Myocyte (in vitro differentiated cells): ENCODE measurements at places on chromosomes 4 and X. TPM values are rescaled to one million over a fixed set of nuclear protein-coding genes. Genes with fewer than 3 reads are reported as not detected.
A peak's percentile ranks its signal among the peaks of the same experiment; 100 is the strongest.

The TLR10 gene
- not detected in 2 replicates for total RNA-seq

The TSPYL2 gene
- 14.5 and 19.9 TPM in 2 replicates for total RNA-seq

The SMR3B gene
- not detected in 2 replicates for total RNA-seq

The CABS1 gene
- not detected in 2 replicates for total RNA-seq

The COL4A5 gene
- total RNA-seq: 40.0 and 72.2 TPM in 2 replicates

The DMP1 gene
- 0.08 TPM in 1 of 2 replicates, not detected in the other for total RNA-seq

The BEX2 gene
- total RNA-seq: 6.5 and 11.7 TPM in 2 replicates

DNA sequence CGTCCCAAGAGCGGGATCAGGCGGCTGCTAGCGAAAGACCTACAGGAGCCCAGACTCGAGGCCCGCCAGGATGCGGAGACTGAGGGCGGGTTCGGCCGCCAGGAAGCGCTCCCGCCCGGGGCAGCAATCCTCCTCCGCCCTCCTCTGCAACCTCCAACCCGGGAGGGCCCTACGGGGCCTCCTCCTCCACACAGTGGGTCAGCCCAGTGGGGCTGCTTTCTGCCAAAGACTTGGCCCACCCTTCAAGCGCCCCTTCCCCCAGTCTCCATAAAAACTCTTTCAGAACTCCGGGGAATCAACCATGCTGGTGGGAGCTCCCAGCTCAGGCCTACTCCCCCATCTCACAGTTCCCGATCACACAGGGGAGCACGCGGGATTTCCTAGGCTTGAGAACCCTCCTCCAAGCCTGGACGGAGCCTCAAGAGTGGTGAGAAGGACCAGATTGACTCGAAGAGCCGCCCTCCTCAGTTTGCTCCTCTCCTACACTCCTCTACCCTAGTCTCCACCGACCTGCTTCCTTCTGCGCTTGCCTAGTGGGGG, 77.5 kb downstream of the RLIM start:
- no peak for DNase-seq

DNA sequence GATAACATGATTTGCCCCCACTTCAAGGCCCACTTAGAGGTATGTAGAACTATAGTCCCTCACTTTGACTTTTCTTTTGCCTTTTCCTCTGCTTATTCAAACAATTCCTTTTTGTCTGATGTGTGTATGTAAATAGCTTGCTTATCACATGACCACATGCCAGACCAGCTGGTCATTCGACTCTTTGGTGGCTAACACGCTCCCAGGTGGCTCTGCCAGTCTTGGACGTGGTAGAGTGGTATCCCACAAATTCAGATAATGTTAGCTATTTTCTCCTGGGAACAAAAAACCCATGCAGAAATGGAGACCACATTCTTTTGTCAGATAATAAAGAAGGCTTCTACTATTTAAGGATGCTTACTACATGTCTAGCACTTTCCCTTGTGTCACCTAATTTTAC, 47.9 kb downstream of the ARHGAP24 start:
- peak; percentile 98 for DNase-seq

- no peak for DNase-seq
These were observed 73.1 kb downstream of the MAML3 start for GRCh38 chr4:140080883-140081282.

- DNase-seq: no peak
These were observed 141.7 kb downstream of the BRWD3 start for GRCh38 chrX:80667967-80668366.

GRCh38 chr4:22427675-22428074, 88.2 kb downstream of the ADGRA3 start:
- peak; percentile 94 for DNase-seq

DNA sequence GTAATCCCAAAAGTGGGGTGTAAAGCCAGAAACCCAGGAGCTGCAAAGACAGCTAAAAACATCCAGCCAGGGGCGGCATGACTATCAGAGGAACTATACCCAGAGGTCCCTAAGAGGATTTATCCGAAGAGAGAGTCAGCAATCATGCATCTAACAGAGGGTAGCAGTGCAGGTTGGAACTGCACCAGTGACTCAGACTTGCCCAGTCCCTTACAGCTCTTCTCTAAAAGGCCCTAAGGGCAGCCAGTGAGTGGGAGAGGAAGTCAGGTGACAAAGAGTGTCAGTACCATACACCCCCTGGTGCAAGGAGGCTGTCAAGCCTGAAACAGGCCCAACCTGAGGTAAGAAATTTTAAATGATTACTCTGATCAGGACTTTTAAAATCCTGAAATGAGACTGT, 88.1 kb downstream of the CAMK2D start:
- DNase-seq: peak; percentile 18

DNA sequence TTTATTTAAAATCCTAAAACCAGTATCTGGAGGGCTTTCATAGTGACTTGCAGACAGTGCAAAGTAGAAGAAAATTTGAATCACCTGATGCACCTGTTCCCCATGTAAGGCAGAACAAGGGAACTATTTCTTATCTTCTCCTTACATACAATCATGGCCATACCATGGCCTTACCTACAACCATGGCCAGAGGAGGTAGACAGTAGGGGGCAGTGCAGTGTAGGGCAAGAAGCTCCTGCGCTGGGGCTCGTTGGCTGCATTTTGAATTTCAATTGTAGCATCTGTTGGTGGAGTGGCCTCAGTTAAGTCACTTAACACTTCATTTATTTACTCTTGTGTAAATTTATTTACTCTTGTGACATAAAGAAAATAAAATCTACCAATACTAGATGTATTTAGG, 33.0 kb downstream of the GALNTL6 start:
- peak; percentile 59 for DNase-seq

DNA sequence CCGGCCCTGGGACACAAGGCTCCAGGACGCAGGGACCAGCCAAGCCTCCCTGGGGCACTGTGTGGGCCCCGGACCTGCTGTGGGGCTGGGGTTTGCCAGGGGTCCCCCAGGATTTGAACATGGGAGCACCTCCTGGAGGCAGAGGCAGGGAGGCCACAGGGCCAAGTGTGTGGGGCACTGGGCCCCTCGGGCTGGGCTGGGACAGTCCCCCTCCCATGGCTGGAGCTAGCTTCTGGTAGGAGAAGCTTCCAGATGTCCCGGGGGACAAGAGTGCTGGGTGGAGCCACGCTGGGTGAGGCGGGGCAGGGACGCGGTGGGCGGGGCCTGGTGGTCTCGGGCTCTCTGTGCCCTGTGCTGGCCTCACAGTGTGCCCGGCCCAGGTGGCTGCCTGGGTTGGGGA, 18.6 kb downstream of the FGFRL1 start:
- DNase-seq: no peak

DNA sequence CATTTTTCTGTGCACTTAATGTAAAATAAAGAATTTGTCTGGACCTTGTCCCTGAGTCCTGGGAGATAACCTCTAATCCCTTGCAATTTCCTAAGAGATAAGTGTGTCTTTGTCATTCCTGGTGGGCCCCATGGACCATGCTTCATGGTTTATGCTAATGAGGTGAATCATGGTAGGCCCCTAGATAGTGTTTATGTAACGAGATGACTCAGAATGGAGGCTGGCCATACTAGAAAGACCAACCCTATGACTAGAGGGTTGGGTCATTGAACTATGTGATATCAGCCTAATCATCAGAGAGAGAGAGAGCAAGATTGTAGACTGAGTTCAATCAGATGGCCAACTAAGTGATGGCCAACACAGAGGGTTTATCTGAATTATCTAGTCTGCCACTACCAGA, 64.2 kb upstream of the NHSL2 start:
- no peak for DNase-seq

DNA sequence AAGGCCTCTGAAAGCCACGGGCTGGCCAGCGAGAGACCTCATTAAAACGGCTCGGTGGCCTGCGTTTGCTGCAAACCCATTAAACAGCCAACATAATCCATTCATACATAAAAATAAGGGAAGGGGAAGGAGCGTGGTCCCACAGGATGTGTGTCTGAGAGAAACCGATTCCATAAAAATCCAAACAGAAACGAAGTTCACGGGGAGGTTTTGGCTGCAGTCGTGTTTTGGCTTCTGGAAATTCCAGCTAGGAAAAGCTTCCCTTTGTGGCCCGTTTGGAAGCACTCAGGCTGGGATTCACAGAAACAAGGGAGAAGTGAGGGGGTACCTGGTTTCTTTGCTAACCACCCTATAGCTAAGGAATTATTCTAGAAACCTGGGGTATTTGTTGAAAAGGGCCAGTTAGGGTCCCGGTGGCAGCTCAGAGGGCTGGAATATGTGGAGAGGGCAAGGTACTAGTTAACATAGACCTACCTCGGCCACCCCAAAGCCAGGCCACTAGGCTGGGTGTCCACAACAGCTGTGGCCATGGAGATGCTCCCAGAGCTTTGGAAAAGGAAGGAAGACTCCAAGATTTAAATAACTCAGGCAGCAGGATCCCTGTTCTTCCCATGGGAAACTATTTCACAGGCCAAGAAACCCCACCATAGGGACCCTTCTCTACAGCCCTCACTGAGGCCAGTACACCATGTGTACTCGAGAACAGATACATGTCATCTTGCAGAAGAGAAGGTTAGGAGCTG, 166.8 kb downstream of the BCOR start:
- peak; percentile 35 for DNase-seq

DNA sequence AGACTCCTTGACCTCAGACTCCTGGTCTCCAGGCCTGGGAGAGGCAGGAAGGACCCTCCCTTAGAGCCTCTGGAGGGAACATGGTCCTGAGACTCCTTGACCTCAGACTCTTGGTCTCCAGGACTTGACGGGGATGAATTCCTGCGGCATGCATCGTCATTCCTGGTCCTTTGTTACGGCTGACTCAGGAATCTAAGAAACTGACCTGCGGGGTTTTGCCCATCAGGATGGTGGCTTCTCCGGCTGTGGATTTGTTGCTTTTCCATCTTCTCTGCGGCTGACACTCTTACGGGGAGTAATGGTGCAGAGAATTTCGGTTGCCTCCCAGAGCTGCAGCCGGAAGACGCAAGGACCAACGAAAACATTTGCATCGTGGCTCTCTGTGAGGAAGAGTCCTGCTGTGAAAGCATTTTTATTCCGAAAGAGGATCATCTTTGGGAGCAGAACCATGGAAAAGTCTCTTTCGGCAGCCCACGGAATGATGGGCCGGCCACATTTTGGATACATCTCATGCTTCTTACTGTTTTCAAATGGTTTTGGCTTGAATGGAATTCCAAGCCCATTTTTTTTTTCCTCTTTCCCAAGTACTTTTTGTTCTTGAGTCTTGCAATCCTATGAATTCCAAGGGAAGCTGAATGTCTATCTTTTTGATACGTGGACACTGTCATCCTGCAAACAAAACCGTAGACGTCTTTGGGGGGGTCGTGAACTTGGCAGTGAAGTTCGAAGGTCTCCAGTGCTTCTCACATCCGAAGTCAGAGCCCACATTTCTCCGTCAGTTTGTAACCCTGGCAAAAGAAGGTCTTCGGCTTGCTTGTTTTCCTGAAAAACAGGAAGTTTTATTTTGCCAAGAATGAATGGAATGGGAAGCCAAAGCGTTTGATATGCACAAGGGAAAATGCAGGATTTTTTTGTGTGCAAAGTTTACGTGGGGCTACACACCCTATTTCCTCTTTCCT, 36.5 kb downstream of the SHOX start:
- no peak for DNase-seq

GRCh38 chr4:105551965-105552746, at the start of gene ARHGEF38:
TSS of gene ARHGEF38 (plus strand) at chr4:105552620. CDS start at chr4:105552766, 146 bp downstream.
- peak; percentile 34 for DNase-seq

DNA sequence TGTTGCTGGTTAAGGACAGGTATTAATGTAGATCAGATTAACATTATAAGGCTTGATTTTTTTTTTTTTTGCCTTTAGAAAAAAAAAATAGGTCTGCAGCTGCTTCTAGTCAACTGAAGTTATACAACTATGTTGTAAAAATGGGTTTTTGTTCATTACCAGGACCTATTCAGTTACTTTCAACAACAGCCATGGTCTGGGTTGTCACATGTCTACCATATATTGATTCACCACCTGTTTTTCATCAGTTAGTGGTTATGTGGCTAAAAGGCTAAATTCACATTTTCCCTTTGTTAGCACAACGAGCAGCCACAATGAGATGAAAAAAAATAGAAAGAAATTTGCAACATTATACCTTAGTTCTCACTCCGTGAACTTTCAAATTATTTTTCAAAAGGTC, 45.5 kb downstream of the GLRB start:
- peak; percentile 45 for DNase-seq

GRCh38 chr4:175953960-175954521, 111.6 kb upstream of the WDR17 start:
- no peak for DNase-seq

GRCh38 chrX:5388087-5388486, 840.6 kb downstream of the NLGN4X start:
- DNase-seq: no peak

DNA sequence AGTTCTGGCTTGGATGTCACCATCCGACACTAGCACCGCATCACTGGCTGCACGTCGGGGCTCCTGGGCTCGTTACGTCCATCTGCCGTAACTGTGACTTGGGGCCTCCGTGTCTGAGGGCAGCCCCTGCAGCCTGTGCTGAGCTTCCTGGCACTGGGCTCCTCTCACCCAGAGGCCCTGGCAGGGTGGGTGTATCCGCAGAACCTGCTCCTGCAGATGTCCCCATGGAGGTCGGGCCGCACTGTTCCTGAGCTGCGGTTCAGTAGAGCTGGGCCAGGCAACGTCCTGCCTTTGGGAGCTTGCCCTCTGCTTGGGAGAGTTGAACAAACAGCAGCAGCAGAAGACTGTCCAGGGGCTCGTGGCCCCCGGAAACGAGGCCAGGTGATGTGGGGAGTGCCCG, 71.4 kb downstream of the RGS12 start:
- DNase-seq: no peak

- DNase-seq: no peak
These were observed 23.0 kb downstream of the MAP7D3 start for GRCh38 chrX:136227948-136228838.

- DNase-seq: peak; percentile 29
These were observed at the start of gene ELF4 for GRCh38 chrX:130110379-130111219. TSS of gene ELF4 (minus strand) at chrX:130110497. CDS start at chrX:130081330, 29,167 bp downstream.

DNA sequence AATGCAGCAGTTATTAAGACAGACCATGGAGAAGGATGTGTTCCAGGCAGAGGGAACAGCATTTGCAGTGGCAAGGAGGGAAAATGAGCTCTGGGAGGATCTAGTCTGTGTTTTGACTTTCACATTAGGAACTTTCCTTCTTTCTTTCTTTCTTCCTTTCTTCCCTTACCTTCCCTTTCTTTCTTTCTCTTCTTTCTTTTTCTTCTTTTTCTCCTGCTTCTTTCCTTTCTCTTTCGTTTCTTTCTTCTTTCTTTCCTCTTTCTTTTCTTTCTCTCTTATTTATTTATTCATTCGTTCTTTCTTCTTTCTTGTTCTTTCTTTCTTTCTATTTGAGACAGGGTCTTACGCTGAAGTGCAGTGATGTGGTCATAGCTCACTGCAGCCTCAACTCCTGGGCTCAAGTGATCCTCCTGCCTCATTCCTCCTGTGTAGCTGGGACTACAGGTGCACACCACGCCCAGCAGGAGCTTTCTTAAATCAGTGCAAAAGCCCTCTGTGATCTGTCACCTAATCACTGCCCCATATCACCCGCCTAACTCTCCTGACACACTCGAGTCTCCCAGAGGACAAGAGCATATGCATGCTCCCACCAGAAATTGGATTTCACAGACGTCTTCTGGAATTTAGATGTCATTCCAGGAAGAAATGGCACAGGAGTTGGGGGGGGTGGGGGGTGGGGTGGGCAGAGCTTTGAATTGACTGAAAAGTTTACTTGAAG, 15.4 kb upstream of the SPATA4 start:
- no peak for DNase-seq

DNA sequence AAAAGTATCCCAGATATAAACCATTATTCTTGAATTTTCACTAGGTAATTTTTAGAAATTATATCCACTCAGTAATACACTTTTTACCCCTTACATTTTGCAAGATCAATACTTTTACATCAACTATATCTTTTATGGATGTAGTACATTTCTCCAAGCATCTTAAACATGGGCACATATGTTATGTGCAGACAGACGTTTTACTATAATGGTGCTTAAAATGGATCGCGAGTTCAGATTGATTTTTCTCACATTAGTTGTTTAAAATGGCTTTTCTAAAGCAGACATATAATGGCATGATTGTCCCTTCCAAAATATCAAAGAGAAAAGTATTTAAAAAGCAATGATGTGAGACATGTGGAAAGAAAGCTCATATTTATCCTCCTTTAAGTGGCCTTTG, 786.1 kb downstream of the PDHA2 start:
- no peak for DNase-seq
